ENCODE measurements at places on chromosomes 4 and X.
A peak's percentile ranks its signal among the peaks of the same experiment; 100 is the strongest.

DNA sequence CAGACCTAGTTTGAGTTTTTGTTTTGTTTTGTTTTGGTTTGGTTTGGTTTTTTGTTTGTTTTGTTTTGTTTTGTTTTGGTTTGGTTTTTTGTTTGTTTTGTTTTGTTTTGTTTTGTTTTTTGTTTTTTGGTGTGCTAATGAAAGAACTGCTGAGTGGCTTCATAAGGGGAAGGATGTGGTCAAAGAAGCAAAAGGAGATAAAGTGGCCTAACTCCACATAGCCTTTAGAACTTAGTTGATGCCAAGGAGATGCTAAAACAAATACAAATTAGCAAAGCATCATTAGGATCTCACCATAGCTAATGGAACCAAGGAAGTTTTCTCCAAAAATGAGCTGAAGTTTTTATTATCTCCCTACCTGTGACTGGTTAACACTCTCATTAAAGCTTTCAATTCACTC, 44.6 kb upstream of the TMEM164 start:
- no peak for DNase-seq

DNA sequence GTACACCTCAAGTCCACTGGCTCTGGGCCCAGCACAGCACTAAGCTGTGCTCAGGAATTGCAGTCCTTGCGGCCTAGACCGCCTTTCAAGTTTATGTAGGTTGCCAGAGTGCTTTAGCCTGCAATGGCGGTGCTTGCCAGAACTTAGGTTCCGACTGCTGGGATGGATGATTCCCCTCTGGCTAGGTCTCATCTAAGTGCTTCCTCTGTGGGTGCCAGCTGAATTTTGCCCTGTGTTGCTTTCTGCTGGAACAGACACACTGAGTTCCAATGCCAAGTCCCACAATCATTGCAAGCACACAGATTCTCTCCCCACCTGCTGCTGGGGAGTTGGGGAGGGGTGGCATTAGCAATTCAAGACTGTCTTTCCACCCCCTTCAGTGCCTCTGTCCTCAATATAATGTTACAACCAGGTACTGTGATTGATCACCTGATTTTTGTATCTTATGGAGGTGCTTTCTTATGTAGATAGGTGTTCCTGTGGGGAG, 129.5 kb downstream of the GRID2 start:
- no peak for DNase-seq

GRCh38 chr4:108527723-108528122, 92.7 kb upstream of the RPL34 start:
- no peak for DNase-seq

DNA sequence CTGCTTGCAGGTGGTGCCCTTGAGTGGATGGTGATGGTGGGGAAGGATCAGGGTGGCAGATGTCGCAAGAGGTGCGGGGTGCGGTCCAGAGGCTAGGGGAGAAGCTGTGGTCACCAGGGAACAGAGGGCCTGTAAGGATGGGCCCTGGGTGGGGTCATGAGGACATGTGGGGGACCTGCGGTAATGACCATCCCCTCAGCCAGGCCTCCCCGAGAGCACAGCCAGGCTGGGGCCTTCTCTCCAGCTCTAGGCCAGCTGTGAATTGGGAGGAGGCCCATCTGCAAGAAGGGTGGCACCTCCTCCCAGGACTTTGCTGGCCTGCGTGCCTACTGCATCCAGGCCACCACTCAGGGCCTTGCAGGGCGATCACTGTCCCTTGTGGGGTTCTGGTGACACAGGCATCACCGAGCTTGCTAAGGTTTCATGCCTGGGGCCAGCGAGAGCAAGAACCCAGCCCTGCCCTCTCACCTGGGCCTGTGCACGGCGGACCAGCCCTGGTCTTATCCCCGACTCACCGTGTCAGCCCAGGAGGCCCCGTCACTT, 34.1 kb upstream of the MXD4 start:
- DNase-seq: no peak

- DNase-seq: peak; percentile 17
Observed at GRCh38 chr4:73662709-73663546, 42.7 kb upstream of the RASSF6 start.

GRCh38 chr4:47744253-47744652, 93.6 kb downstream of the CORIN start:
- no peak for DNase-seq

DNA sequence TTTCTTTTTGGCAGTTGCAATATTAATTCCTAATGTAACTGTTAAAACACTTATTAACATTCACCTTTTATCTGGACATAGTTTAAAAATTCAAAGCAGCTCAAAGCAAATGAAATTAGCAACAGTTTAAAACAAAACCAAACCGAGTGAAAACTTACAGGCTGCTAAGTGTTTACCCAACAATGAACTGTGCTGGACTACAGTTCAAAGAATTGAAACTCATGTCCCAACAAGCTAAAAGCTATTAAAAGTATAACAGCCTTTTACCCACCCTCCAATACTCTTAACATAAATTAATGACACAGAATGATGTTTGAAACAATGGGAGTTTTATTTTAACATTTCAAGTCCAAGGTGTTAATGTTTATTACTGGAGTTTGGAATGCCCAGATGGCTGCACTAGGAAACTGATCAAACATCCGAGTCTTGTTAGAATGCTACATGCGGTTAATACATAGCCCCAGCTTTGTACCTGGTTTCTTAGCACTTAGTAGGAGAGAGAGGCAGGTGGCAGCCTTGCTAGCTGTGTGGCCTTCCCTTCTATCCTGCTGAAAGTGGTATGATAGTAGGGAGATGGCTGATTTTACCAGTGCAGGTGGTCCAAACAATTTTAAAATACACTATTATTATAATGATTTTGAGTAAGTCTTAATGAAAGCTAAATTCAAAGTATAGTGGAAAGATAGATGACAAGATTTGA, 21.1 kb upstream of the FRYL start:
- DNase-seq: no peak

- no peak for DNase-seq
Observed at GRCh38 chrX:69993494-69993893, 56.2 kb downstream of the AWAT2 start.

DNA sequence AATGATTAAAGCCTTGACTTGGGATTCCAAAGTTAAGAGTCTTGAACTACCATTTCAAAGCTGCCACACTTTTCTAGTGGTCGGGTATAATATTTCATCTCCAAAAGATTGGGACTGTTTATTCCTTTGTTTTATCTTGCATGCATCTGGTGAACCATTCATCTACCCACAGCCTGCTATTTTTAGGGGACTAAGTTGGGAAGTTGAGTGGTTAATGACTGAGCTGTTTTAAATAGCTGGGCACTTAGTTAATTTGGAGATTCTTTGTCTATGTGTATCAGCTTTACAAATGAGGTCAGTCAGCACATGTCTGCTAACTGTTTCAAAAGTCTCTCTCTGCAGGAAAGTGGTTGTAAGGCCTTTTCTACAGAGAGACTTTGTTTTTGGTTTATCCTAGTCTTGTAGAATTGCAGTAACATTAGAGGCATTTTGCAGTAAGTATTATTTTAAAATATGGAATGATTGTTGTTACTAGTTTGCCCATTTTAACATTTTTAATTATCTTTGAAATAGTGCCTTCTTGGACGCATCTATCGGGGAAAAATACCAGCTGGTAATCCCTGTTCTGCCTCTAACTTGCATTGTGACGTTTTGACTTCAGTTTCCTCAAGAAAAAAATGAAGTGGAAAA, 8.2 kb downstream of the BMP2K start:
- no peak for DNase-seq

GRCh38 chr4:108890484-108890881, 127.6 kb upstream of the ETNPPL start:
- DNase-seq: no peak

DNA sequence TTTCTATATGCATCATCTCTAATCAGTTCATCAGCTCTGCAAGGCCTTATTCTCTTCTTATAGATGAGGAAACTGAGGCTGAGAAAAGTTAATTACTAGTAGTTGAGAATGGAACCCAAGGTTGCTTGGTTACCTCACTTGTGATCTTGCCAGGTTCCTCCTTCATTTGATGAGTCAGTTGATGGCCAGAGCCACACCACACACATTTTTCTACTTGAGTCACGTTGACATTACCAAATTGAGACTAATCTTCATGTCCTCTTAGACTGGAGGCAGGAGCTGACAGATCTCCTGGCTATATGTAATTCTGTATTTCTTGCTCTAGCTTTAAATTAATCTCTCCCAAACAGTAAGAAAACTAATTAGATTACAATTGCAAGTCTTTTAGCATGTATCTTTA, 428.4 kb downstream of the AFF2 start:
- no peak for DNase-seq

GRCh38 chr4:67928546-67928945, 34.7 kb downstream of the TMPRSS11A start:
- no peak for DNase-seq

- DNase-seq: no peak
Observed at GRCh38 chr4:6375620-6376295, 96.7 kb downstream of the PPP2R2C start.

- no peak for DNase-seq
Observed at GRCh38 chr4:6676722-6677558, 16.7 kb upstream of the S100P start.

GRCh38 chrX:22345884-22346283, 73.2 kb downstream of the CBLL2 start:
- no peak for DNase-seq

DNA sequence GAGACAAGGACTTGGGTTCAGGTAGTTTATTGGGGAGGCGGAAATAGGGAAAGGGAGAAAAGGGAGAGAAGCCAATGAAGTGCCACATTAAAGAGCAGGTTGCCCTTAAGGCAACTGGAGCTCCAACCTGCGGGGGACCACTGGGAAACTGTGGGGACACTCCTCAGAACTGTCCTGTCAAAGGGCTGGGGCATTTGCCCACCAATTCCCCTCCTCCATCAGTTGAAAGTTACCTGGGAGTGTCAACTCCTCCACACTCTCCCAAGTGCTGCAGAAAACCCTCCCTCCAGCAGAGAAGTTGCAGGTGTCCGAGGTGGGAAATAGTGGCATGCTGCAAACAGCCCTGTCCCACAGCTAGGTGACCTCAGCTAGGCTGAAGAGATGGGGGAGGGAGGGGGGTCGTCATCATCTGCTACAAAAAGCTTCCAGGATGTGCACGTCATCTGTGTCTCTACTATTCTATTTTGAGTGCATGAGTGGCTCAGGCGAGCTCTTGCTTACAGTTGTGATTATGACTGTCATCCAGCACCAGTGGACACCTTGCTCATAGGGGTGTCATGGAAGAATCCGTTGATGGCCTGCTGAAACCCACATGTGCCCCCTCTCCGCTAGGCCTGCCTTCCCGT, 41.5 kb upstream of the XPNPEP2 start:
- no peak for DNase-seq

GRCh38 chr4:49036528-49036927, 50.5 kb downstream of the CWH43 start:
- no peak for DNase-seq

DNA sequence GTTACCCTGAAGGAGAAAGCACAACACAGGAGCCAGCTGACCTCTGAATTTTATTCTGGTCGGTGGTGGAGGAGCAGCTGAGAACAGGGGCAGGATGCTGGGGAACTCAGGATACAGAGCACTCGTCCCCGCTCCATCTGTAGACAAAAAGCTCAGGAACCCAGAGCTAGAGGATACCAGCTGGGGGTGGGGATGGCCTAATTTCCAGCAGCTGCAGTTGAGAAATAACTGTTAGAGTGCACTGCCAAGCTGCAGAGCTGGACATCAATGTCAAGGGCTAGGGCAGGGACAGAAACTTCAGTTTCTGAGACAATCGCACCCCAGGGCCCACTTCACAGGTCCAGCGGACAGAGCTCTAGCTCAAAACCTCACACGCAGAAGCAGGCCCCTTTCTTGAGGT, 122.1 kb upstream of the GUCY1A1 start:
- no peak for DNase-seq

GRCh38 chr4:140116442-140117104, 37.4 kb downstream of the MAML3 start:
- no peak for DNase-seq

- no peak for DNase-seq
Observed at GRCh38 chr4:123325241-123325681, 71.3 kb upstream of the SPRY1 start.
